Stimulated activated CD4-positive, alpha-beta T cell treated with anti-CD3 and anti-CD28 coated beads, Interleukin-1b, Interleukin-23, amount 100 ng/mL, for 24 hours (primary cell): ENCODE measurements at places on chromosomes 11 and 22.

DNA sequence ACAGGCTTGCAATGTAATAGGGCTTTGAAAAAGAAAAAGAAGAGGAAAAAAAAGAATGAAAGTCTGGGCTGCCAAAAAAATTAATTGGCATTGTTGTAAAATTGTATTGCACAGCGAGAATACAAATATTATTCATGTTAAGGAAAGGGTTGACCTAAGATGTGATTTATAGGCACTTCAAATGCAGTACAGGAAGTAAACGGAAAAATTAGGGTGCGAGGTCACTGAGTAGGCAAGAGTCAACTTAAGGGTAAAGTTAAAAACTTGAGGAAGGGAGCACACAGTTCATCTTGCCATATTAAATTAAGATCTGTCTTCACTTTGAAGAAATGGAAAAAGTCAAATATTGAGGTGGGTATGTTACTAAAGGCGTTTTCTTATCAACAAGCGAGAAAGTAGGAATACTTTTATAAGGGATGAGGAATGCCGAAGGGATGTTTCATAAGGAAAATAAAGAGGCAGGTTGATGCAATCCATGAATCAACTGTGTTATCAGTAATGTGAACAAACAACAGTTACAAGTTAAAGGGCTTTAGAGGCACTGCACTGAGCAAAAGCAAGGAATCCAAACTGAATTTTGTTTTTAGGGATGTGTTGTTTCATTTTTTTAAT is 123.0 kb downstream of the WT1 start:
- DNase-seq = no peak

DNA sequence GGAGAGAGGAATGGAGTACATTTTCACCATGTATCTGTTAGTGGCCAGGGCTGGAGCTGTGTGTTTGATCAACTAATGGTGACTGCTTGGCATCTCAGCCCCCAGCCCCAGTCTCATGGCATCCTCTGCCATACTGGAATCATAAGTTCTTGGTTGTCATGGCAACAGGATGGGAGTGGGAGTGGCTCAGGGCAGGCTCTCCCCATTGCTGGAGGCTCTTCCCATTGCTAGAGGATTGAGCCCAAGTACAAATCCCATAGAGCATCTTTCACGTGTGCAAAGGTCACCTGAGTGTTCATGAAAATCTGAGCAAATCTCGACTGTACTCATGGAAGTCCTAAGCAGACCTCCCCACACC is 14.9 kb downstream of the DNAJB13 start:
- no peak for DNase-seq

DNA sequence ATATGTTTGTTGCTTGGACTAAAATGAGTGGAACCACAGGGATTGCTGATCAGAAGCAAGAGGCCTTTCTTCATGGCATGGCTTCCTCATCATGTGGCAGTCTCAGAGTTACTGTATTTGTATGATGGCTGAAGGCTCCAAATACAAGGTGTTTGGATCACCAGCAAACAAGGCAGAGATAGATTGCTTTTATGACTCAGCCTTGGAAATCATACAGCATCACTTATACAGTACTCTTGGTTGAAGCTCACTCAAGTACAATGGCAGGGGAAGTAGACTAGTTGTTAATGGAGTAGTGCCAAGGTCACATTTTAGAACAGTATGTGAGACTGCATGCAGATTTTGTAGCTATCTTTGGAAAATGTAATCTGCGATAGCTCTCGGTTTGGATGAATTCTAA is 16.6 kb downstream of the CAPRIN1 start:
- DNase-seq = no peak

DNA sequence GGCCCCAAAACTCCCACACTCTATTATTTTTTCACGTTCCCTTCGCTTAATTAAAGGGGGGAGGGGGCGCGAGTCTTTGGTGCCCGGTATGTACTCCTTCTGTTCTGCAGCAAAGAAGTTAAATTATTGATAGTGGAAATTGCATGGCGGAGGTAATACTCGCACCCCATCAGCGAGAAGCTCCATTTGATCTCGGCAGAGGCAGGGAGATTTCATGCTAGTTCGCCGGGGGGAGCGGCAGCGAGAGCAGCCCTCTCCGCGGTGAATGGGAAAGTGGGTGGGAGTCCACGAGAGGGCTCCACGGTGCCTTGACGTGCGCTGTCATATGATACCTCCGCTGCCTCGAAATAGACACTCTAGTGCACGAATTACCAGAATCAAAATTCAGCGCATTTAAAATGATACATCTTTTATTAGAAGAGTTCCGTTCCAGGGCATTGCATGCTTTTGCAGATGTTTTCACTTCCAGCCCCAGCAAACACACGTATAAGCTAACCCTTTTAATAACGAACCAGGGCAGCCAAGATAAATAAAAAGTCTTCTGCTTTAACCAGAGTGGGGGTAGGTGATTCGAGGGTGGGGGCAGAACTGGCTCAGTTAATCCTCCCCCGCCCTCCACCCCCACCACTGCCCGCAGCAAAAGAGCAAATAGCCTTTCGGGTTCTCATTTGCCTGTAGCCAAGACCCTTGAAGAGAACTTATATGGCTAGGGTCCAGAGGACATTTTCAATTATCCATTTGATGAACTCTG is 1.3 kb upstream of the BDNF start:
- no peak for DNase-seq

- no peak for DNase-seq
Observed at GRCh38 chr11:96322775-96323641, 20.0 kb downstream of the MAML2 start.

DNA sequence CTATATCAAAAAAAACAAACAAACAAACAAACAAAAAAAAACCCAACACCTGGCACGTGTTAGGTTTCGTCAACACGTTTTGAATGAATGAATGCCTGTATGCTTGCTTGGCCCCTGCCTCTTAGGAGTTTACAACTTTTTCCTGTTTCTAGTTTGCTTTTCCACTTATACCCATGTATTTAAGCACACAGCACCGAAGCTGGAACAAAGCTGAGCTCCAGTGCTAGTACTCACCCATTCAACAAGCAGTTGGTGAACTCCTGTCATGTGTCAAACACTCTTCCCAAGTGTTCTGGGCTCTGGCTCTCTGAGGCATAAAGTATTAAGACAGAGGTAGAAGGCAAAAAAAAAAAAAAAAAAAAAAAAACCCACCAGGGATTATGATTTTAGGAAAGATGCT is 599.3 kb downstream of the BUD13 start:
- no peak for DNase-seq

DNA sequence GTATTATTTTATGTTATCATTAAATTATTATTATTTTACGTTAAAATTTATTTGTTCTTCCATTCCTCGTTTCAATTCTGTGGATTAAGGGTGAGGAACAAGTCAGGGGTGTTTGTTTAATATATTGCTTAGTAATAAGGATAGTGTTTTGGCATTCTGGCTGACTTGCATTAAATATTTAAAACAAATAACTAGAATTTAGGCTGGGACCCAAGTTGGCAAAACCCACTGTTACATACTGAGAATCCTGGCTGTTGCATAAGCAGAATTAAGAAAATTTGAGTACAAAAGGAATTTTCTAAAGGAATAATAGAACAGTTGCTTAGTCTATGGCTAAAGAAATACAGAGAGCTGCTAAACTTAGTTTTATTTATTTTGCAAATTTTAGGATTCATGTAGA is 196.4 kb downstream of the GUCY1A2 start:
- no peak for DNase-seq

DNA sequence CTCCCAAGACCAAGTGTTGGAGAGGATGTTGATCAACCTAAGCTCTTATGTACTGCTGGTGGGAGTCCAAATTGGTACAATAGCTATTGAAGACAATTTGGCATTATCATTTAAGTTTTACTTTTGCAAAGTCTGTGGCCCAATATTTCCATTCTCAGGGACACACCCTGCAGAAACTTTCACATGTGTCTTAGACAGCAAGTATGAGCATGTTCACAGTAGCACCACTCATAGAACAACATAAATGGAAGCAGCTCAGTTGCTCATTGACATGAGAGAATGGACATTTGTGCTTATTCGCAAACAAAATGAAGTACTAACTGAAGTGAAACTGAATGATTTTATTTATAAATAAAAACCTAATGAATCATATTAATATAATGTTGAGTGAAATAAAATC is 135.5 kb downstream of the NOX4 start:
- DNase-seq = no peak

DNA sequence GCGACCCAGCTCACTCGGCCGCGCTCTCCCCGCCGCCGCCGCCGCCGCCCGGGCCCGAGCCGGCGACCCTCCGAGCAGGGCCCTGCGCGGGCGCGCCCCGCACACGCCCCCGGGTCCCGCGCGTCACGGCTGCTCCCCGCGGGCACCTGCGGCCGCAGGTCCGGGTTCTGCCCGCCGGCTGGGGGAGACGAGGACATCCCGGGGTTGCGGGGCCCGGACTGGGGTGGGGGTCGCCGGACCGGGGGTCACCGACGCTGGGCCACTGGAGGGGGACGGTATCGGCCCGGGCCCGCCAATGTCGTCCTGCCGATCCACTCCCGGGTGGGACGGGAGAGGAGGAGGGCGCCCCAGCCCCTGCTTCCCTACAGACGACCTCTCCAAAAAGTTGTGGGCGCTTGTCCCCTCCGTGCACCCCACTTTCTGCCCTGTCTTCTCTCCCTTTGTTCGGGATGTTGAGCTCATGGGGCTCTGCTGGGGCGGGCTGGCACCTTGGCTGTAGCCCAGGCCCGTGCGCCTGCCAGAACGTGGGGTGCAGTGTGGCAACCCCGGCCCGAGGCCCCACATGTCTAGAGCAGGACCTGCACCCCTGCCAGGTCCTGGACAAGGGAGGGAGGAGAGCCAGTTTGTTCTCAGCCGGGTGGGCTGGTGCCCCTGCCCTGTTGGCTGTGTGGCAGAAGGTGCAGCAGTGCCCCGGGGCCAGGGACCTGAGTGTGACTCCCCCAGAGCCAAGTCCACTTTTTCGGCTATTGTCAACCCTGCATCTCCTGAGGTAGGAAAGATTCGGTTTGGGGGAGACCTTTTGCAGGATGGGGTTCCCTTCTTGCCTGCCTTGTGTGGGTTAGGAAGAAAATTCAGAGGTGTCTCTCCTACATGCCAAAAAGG is 40.2 kb upstream of the CELSR1 start:
- no peak for DNase-seq

- no peak for DNase-seq
Observed at GRCh38 chr11:34773826-34774225, 142.4 kb downstream of the APIP start.

DNA sequence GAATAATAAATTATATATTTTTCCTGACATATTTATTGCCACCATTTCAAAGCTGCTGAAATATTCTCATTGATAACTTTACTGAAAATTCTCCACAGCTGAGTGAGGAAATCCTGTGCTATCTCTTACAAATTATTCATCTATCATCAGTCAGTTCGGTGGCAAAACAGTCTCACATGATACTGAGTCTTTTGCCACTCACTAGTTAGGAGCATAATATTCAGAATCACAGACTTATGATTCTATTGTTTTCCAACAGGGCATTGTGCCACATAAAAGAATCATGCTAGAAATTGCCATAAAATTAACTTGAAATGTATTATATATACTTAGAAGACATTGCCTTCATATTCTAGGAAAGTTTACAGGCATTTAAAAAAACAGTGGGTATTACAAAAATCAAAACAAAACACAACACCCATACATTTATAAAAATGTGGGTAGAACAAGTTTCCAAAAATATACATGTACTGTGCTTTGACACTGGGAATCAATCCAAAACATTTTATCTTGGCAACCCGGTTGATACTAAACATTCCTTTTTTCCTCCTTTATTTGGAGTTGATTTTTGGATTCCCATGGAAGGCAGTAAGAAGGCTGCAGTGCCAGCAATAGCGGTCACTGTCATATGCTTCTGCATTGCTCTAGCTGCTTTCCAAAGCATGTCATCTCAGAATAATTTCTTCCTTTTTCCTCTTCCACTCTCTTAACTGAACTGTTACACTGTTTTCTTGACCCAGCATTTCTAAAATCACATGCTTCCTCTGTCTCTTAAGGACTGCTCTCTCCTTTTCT is 42.5 kb downstream of the ATG16L2 start:
- no peak for DNase-seq

DNA sequence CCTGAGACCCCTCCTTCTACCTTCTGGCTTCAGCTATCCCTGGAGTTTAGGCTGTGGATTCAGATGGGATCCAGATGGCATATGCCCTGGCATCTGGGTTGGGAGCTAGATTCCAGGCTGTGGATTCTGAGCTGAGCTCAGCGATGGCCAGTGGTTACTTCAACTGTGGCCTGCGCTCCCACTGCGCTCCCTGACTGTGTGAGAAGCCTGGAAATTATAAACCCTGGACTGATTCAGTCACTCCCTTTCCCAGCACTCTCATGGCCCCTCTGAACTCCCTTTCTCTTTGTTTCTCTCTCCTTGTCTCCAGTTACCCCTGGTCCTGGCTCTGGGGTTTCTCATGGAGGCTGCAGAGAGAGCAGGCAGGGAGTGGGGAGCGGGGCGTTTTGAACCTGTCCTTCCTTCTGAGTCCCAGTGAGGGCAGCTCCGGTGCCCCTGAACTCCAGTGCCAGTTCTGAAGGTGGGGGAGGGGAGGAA is 4.8 kb downstream of the ARHGEF17 start:
- no peak for DNase-seq

DNA sequence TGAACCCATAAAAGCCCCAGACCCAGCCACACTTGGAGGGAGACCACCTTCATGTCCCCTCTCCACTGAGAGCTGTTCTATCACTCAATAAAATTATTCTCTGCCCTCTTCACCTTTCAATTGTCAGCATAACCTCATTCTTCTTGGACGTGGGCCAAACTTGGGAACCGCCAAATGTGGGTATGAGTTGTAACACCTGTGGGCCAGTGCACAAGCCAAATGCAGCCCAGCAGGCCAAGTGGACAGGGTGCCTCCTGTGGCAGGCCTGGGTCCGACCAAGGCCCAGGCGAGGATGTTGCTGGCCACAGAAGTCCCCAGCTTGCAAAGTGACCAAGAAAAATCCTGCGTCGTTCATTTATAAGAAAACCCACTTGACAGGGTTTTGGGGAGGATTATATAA is 621.2 kb downstream of the METTL15 start:
- no peak for DNase-seq

- no peak for DNase-seq
Observed at GRCh38 chr22:35987487-35987886, 41.1 kb downstream of the RBFOX2 start.

GRCh38 chr11:74650498-74650897 is 58.1 kb downstream of the POLD3 start:
- DNase-seq = no peak

GRCh38 chr11:36292311-36292722 is 3.1 kb upstream of the COMMD9 start:
- DNase-seq = no peak

DNA sequence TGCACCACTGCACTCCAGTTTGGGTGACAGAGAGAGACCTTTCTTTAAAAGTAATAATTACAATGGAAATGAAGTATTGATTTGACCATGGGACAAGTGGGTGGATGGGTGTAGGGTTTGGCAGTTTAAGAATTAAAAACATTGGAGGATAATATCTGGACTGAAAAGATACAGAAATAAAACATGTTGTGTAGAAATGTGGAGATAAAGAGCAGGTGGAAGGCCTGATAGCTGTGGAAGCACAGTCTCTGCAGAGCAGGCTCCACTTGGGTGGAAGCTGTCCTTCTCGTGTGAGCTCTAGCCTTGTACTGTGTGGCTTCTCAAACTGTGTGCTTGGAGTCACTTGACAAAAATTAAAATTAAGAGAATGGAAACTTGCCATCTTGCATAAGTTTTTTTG is 25.6 kb downstream of the APLP2 start:
- no peak for DNase-seq
